Anterior cingulate cortex (tissue), 58 donors: ENCODE measurements at places on chromosomes 4 and X.

GRCh38 chr4:138307319-138307718 lies 65.2 kb upstream of the SLC7A11 start:
- DNase-seq: no peak

GRCh38 chrX:12721042-12721441 lies 70.2 kb upstream of the PRPS2 start:
- no peak for DNase-seq

DNA sequence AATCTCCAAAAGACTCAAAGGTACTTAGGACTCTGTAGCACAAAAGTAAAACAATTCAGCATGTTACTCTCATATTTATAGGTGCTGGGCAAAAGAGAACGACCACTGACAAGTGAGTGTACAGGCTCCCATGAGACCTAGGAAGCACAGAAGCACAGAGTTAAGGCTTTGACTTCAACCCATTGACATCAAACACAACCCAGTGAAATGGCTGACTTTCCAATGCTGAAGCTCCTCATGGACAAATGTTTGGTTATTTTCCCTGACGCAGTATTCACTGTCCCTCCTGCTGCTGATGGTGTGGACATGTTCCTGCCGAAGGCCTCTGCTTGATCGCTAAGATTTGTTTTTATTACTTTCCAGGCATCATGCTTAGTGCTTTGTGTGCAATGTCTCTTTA lies 148.7 kb downstream of the TSPAN5 start:
- no peak for DNase-seq

GRCh38 chrX:110759785-110760184 lies 35.8 kb downstream of the CHRDL1 start:
- no peak for DNase-seq

DNA sequence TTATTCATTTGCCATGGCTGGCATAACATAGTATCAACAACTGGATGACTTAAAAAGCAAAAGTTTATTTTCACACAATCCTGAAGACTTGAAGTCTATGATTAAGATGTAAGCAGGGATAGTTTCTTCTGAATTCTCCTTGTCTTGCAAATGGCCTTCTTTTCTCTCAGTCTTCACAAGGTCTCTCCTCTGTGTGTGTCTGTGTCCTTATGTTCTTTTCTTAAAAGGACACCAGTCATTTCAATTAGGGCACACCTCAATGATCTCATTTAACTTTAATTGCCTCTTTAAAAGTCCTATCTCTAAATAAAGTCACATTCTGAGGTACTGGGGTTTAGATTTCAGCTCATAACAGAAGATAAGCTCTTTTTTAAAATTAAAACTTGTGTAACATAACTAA lies 399.7 kb downstream of the PABPC4L start:
- no peak for DNase-seq

GRCh38 chrX:109863811-109864210 lies 130.8 kb upstream of the ACSL4 start:
- no peak for DNase-seq

- no peak for DNase-seq
Measured at GRCh38 chr4:56659946-56660345, 21.1 kb downstream of the HOPX start.

- DNase-seq: no peak
Measured at GRCh38 chr4:42344749-42345148, 52.5 kb upstream of the SHISA3 start.

DNA sequence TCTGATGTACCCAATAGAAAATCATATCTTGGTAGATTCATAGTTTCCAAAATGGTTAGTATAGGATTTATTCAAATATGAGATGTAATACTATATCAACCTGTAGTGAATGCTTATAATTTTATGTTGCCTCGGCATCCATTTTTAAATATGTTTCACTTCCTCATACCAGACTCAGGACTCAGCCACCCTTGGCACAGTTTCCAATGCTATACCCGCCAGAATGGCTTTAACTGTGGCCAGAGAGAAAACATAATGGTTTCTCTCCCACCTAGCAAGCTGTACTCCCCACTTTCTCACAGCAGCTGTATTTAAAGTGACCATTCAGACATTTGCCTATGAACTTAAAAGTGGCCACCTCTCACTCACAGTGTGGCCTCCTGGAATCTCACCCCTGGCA lies 466.6 kb upstream of the PABPC4L start:
- no peak for DNase-seq

DNA sequence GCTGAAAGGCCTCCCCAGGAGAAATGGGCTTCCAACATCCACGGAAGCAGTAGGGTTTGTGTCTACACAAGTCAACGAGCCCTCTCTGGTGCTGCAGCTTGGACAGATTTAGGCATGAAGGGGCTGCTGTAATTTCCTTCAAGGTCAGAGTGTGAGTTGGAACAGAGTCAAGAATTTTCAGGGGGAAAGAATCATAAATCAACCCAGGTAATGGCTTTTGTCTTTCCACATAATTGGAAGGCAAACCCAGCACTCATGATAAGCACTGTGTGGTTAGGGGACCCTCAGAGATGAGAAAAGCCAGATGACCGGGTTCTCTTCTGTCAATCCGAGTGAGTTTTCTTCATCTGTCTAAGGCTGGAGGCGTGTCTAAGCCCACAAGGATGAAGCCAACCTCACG lies 78.6 kb upstream of the MXRA5 start:
- no peak for DNase-seq

DNA sequence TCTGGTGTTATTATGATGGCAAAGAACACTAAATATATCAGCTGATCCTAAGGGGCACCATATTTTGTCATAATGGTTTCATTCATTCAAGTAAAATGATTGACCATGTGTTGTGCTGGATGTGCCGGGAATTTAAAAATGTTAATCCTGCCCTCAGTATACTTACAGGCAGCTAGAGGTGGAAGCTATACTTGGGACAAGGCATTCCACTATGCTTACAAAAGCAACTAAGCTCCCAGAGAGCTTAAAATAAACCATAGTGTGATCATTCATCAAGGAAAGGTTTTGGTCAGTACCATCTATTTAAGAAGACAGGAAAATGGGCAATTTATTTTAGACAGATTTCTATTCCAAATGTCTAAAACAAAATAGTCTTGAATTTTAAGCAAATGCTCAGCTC lies 46.4 kb downstream of the NR3C2 start:
- DNase-seq: no peak

- DNase-seq: no peak
Measured at GRCh38 chr4:103429283-103429682, 231.1 kb upstream of the CENPE start.

GRCh38 chrX:16997313-16997712 lies 50.9 kb downstream of the REPS2 start:
- no peak for DNase-seq

DNA sequence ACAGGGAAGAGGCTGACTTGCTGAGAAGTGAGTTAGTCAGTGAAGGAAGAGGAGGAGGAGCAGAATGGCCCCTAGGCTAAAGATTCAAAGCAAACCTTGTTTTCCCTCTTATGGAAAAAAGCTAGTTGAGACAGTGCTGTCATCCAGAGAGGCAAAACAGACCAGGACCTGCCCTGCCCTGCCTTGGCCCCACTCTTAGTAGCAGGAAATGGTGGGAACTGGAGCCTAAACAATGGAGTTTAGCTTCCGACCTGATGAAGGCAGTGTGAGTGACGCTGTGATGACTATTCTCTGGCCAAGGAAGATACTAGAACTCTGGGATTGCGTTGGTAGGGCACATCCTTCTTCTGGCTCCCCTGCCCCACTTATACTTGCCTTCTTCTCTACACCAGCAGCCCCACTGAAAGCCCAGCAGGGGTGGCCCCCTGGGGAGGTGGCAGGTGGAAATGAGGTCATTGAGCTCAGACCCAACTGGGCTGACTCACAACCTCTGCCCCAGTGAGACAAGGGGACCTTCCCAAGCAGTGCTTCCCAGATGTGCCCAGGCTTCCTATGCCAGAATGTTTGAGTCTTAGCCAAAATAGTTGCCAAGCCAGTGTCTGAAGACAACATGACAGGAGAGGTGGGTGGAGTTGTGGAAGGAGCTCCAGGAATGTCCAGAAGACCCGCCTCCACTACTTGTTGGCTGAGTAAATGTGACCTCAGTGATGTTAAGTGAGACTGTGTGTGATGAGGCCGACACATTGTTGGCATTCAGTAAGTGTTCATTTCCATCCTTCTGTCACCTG lies 38.8 kb downstream of the MSN start:
- DNase-seq: no peak

GRCh38 chr4:172497321-172497720 lies 671.3 kb upstream of the GALNT7 start:
- no peak for DNase-seq

- no peak for DNase-seq
Measured at GRCh38 chr4:155592179-155592937, 74.3 kb upstream of the GUCY1A1 start.

- no peak for DNase-seq
Measured at GRCh38 chr4:98631506-98631905, 26.9 kb downstream of the TSPAN5 start.

GRCh38 chr4:184143770-184144564 lies 73.7 kb downstream of the ENPP6 start:
- no peak for DNase-seq

- DNase-seq: no peak
Measured at GRCh38 chr4:20101831-20102230, 149.9 kb upstream of the SLIT2 start.

DNA sequence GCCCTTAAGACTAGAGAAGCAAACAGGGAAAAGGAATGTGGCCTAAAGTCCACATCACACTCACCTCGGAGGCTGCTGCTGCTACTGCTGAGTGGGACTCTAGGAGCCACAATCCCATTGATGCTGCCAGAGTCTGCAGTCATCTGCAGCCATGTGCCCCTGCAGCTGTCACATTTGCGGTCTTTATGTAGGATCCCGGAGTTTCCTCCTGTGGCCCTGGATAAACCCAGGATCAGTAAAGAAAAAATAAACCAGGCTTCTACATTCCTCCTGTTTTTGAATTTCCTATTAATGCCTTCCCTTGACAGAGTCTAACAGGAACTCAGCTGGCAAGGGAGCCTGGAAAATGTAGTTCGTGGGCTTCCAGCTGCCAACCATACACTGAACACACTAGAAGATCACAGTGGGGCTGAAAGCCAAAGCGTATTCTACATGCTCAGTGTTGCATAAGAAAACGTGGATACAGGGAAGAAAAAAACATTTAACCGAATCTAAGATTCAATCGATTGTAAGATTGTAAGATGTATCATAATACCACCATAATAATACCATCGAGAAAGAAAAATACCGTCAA lies 10.3 kb upstream of the PHEX start:
- DNase-seq: no peak

- no peak for DNase-seq
Measured at GRCh38 chr4:106898621-106899230, 137.4 kb downstream of the DKK2 start.

DNA sequence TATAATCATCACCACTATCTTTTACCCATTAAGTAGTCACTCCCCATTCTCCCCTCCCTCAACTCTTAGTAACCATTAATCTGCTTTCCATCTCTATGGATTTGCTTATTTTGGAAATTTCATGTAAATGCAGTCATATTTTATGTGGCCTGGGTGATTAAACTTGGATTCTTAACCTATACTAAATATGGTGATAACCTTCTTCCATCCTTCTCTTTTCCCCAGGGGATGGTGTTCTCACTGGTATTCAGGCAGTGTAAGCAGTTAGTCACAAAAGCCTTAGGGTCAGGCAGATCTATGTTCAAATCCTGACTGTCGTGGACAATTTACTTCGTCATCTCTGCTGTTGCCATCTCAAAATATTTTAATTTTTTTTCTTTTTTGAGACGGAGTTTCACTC lies 29.6 kb downstream of the RAB40AL start:
- DNase-seq: no peak

DNA sequence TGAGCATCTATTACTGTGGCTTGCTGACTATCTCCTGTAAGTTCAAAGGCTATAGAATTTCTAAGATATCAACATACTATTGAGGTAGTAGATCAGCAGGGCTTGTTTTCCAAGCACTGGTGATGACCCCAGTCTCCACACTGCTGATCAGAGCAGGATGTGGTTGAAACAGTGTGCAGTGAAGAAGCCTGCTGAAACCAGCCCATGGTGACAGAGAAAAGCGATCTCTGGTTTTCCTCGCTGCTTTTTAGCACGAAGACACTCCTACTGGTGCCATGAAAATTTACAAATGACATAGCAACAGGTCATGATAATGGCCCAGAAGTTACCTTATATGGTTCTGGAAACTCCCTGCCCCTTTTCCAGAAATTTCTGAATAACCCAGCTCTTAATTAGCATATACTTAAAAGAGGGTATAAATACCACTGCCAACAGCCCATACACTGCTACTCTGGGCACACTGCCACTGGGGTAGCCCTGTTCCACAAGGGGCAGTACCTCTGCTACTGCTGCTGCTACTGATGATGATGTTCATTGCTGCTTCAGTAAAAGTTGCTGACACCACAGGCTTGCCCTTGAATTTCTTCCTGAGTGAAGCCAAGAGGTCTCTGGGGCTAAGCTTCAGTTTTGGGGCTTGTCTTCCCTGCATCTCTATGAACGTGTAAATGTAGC lies 1689.5 kb upstream of the PCDH10 start:
- DNase-seq: no peak

DNA sequence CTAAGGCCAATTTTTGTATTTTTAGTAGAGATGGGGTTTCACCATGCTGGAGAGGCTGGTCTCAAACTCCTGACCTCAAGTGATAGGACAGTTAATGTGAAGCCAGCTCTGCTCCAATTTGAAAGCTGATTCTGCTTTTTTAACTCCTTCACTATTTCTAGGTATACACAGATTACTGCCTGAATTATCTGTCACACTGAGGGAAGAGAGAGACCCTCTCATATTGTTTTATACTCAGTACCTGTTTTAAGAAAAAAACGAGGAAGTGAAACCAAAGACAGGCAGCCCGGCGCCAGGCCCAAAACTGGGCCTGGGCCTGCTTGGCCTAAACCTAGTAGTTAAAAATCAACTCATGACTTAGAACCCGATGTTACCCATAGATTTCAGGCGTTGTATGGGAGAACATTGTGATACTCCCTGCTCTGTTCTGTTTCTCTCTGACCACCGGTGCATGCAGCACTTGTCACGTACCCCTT lies 1601.5 kb upstream of the PCDH10 start:
- DNase-seq: no peak

DNA sequence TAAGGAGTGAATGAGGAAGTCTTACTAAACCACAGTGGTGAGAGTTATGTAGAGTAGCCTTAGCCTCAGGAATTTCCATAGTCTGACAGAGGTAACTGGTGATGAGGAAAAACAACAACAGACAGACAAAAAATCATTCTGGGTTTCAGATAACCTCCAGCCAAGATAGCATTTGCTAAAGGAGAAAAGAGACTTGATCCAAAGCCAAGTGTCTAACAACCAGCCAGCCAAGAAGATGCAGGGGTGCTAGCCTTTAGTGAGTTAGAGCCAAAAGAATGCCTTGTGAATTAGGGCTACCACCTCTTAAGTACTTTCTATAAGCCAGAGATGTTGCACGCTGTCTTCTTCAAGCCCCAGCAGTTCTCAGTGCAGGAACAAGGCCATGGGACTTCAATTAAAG lies 478.0 kb upstream of the CPEB2 start:
- no peak for DNase-seq

GRCh38 chr4:19380600-19380999 lies 871.1 kb upstream of the SLIT2 start:
- no peak for DNase-seq
